ENCODE measurements at places on chromosomes 4 and X.

GRCh38 chr4:14985161-14985560, 17.1 kb upstream of the CPEB2 start:
- DNase-seq, result no peak

- no peak for DNase-seq
Observed at GRCh38 chrX:33589316-33589715, 378.0 kb upstream of the DMD start.

GRCh38 chr4:13219971-13220370, 264.2 kb downstream of the RAB28 start:
- no peak for DNase-seq

DNA sequence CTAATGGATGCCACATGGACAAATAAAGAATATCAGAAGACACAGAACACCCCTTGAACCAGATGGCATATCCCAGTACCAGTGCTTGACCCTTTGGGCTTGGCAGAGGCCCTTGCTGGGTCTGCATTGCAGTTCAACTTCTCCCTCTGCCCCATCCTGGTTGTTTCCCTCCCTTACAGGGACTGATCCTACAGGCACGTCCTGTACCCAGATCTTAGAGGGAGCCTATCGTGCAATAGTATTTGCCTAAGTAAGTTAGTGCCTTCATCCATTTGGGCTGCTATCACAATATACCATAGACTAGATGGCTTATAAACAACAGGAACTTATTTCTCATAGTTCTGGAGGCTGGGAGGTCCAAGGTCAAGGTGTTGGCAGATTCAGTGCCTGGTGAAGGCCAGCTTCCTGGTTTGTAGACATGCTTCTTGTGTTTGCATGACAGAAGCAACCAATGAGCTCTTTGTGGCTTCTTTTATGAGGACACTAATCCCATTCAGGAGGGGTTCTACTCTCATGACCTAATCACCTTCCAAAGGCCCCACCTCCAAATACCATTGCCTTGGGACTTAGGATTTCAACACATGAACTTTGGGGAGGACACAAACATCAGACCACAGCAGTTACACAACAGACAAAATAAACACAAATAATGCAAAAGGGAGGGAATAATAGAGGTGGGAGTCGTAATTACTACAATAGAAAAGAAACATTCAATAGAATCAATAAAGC, 146.5 kb upstream of the MSX1 start:
- DNase-seq, result no peak

GRCh38 chr4:106502106-106502699, 133.6 kb upstream of the GIMD1 start:
- DNase-seq, result peak; percentile 19

- no peak for DNase-seq
Observed at GRCh38 chrX:139982856-139983255, 17.5 kb upstream of the CXorf66 start.

DNA sequence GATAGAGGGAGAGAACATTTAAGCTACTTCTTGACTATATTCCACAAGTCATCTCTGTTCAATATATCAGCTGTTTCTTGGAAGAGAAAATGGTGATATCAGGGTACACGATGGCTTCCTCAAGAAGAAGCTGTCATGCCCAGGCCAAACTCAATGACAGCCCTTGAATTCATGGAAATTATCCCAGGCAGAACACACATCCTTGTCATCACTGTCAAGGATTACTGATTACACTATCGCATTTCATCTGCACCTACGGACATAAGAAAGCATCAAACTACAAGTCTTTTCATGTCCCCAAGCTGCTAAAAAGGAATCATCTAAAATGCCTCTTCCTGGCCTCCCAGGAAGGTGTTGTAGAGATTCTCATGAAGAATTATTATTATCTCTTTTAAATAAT, 165.2 kb upstream of the SLC7A11 start:
- no peak for DNase-seq

DNA sequence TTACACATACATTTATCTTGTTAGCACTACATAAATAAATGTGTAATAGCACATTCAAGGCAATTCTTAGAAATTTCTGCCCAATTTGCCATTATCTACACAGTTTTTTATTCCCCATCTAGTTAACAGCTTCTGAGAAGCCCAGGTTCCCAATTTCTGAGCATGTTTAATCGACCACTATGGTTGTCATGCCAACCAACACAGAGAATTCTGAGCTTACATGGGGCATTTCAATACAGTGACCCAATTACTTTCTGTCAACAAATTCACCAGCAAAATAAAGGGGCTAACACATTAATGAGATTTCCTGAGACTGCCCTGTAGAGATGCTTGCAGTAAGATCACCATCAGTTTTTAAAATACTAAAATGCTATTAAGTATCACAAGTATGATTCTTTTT, 22.0 kb downstream of the GPM6A start:
- no peak for DNase-seq

DNA sequence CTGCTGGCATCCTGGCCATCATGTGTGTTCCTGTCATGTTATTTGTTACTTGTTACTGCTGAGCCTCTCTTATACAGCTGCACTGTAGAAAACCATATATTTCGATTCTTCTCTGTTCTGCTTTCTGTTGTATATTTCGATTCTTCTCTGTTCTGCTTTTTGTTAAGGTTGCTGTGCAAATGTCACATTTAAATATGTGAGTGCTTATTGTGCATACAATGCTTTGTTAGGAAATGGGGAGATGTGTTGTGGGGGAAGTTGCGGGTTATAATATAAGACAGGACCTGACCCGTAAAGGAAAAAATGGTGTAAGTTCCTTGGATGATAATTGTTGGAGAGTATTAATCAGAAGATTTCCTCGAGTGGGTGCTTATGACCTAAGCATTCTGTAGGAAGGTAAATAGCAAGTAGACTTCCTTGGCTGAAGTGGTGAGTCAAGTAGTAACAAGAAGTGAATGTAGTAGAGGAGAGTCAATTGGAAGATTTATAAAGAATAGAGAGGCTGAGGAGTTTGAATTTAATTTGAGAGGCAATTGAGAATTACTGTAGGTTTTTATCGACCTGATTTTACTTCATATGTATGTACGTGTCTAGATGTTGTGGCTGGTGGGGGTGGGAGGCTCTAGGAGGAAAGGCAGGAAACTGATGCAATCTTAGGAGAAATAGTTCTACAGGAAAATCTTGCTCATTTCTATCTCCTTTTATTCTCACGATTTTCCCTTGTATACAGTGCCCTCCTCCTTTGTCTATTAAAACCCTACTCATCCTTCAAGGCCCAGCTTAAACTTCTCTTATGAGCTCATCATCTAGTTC, 8.5 kb downstream of the OGT start:
- no peak for DNase-seq

GRCh38 chr4:3311095-3311372, 18.2 kb downstream of the RGS12 start:
- DNase-seq, result no peak

DNA sequence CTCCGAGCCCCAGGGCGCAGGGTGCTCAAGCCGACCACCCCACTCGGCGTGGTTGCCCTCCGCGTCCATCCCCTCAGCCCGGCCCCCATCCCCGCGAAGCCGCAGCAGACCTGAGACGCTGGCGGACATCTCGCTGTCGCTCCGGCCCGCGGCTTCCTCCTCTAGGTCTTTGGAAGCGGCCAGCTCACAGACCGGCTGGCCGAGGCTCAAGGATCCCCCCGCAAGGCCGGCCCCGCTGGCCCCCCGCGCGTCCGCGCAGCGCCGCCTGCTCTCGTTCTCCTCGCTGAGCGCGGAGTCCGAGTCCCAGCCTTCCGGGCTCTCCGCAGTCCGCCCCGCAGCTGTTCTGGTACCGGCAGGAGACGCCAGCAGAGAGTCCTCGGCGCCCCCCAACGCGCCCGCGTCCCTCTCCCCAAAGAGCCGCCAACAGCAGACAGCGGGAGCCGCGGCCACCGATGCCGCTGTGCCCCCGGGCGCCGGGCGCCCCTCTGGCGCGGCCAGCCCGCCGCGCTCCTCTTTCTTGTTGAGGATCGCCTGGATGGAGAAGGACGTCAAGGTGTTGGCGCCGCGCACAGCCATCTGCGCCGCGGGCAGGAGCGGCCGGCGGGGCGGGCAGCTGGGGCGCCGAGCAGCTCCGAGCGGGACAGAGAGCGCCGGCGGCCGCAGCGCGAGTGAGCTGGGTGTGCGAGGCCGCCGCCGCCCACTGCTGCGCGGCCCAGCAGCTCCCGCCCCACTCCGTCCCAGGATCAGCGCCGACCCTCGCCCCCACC, at the start of gene NKX3-2:
Gene NKX3-2 (minus strand): TSS at position 670 of the 767 bp plus-strand sequence. CDS start 94 bp downstream, at position 576.
- no peak for DNase-seq

- no peak for DNase-seq
Observed at GRCh38 chr4:109169170-109169569, 133.3 kb downstream of the COL25A1 start.

- no peak for DNase-seq
Observed at GRCh38 chr4:86386817-86387415, 27.1 kb upstream of the MAPK10 start.

DNA sequence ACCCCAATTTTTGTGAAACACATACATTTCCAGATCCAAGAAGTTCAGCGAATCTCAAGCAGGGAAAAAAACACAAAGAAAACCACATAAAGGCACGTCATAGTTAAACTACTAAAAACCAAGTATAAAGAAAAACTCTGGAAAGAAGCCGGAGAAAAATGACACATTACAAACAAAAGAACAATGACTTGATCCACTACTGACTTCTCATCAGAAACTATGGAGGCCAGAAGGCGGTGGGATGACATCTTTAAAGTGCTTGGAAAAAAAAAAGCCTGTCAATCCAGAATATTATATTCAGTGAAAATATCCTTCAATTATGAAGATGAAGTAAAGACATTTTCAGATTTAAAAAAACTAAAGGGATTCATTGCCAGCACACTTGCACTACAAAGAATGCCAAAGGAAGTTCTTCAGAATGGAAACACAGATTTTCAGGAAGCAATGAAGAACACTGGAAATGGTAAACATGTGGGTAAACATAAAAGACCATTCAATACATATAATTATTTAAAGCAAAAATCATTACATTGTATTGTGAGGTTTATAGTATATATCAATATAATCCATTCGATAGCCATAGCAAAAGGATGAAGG, 32.6 kb upstream of the PPP2R2C start:
- DNase-seq, result no peak

- DNase-seq, result no peak
Observed at GRCh38 chr4:11250510-11250909, 178.2 kb downstream of the HS3ST1 start.

- DNase-seq, result no peak
Observed at GRCh38 chr4:98521486-98521885, 136.9 kb downstream of the TSPAN5 start.

- no peak for DNase-seq
Observed at GRCh38 chrX:108162265-108162664, 70.7 kb downstream of the ATG4A start.

GRCh38 chr4:79250887-79251286, 75.0 kb downstream of the NAA11 start:
- no peak for DNase-seq

DNA sequence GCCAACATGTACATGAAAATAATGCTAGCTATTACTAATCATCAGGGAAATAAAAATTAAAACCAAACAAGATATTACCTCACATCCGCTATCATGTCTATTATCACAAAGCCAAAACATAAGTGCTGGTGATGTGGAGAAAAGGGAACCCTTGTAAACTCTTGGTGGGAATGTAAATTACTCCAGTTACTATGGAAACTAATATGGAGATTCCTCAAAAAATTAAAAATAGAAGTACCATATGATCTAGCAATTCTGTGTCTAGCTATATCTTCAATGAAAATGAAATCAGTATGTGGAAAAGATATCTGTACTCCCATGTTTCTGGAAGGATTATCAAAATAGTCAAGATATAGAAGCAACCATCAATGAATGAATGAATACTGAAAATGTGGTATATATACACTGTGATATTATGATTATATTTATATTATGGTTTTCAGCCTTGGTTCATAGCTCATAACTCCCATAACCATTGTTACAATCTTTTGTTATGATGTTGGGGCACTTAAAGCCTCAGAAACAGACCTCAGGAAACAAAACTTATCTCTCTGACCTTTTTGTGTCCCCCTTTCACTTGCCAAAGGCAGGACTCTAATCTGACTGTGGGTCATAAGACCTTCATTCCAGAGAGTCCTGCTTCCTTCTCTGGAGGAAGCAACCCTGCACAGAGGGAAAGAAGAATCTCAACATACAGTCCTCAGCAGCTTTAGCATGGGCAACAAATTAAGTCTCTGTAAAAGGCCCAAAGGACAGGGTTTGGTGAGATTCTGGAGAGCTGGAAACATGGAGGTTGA, 933.2 kb downstream of the ADGRL3 start:
- DNase-seq, result no peak

DNA sequence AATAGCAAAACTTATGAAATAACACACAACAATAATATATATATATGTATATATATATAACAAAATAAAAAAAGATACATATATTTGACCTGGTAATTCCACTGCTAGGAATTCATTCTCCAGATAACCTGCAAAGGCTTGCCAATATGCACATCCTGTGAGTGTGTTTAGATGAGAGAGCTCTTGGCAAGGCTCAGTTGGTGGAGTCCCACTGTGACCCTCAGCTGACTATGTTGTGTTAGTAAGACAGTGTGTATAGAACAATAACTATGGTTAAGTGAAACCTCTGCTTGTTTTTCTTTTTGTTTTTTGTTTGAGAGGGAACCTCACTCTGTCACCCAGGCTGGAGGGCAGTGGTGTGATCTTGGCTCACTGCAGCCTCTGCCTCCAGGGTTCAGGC, 39.5 kb upstream of the RBMX start:
- DNase-seq, result no peak

DNA sequence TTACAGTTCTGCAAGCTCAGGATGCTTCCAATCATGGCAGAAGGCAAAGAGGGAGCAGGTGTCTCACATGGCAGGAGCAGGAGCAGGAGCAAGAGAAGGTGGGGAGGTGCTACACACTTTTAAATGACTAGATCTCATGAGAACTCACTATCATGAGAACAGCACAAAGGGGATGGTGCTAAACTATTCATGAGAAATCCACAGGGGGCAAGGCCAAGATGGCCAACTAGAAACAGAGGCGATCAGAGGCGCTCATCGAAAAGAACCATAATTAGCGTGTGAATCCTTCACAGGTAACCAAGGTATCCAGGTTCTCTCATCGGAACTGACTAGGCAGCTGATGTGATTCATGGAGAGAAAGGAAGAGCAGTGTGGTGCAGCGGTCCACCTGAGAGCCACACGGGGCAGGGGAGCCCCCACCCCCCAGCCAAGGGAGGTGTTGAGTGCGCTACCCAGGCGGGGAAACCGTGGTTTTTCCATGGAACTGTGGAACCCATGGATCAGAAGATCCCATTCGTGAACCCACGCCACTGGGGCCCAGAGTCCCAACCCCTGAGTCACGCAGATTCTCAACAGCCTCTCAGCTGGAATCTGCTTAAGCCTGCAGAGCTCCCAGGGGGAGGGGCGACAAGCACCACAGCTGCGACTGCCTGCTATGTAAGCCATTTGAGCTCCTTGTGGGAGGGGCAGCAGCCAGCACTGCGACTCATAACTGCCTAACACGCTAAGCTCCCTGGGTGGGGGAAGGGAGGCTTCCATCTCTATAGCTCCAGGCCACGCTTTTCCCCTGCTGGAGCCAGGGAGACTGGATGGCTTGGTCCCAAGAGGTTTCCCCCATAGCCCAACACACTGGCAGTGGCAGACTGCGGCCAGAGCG, 46.7 kb downstream of the FGF16 start:
- no peak for DNase-seq

GRCh38 chrX:107629540-107629909, 1.2 kb downstream of the PRPS1 start:
- no peak for DNase-seq

GRCh38 chr4:84596826-84597225, 13.9 kb downstream of the CDS1 start:
- DNase-seq, result no peak

- no peak for DNase-seq
Observed at GRCh38 chr4:185716141-185716551, 95.8 kb downstream of the SORBS2 start.
